ENCODE measurements at places on chromosomes 1 and 21.

DNA sequence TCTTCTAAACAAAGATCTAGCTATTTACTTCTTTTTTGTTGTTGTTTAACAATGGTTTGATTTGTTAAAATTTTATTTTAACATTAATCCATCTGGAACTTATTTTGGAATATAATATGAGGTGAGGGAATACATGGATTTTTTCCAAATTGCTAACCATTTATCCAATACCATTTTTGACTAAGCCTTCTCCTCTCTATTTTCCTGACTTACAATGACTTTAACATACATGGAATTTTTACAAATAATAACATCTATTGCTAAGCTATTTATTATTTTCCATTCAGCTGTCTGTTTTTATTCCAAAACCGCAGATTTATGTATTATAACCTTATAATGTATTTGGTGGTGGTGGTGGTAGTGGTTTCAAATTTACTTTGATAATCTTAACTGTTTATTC lies 420.3 kb upstream of the ADGRL2 start:
- DNase-seq = no peak

GRCh38 chr1:38784452-38785284 lies 74.9 kb downstream of the RRAGC start:
- DNase-seq = no peak

- peak; percentile 7 for DNase-seq
Measured at GRCh38 chr1:166975361-166976129, at the start of gene ILDR2. Gene ILDR2, minus strand, starts transcription at chr1:166975540. Its CDS starts 272 bp downstream, at chr1:166975268.

DNA sequence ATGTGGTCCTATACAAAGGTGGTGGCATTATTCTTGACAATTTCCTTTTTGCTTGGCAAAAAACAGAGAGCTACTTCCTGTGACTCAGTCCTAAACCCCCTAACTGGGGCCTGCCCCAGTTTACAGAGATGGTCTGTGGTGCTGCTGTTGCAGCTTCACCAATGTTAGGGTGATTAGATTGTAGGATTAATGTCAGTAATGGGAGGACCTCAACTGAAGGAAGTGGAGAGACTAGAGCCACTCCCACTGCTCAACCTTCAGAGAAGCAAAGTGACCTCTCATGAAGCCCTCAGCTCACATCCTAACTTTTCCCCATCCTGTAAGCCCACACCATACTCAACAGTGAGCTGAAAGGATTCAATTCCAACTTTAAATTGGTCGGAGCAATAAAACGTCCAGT lies 3.6 kb downstream of the S100A6 start:
- DNase-seq = no peak

DNA sequence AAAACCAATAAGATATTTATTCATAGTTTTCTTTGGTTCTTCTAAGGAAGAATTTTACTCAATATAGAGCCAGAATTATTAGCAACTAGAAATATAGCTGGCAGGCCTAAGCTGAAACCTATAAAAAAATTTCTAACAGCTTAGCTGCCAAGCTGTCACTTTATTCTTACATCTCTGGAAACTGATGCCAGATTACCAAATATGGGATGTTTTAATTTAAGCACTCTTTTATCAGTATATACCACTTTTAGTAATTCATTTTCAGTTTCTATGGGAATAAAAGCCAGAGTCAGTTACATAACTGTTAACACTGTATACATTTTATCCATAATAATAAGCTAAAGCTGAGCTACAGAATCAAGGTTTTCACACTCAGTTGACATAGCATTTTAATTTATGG lies 68.7 kb upstream of the MPC2 start:
- DNase-seq = no peak

DNA sequence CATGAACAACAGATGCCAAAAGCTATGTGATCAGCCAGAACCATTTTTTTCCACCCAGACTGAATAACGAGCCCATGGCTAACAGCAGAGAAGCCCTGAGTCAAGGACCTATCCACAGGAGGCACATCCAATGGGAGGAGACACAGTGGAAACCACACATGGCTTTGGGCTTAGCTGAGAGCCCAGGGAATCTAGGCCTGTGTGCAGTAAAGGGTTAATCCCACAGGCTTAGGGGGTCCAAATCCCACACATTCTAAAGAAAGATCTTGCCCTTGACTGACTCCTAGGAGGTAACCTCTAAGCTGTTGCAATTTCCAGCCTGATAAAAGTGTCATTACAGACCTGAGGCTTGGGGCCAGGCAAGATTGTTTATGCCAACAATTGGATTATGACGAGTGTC lies 194.5 kb downstream of the DSCAM start:
- no peak for DNase-seq

DNA sequence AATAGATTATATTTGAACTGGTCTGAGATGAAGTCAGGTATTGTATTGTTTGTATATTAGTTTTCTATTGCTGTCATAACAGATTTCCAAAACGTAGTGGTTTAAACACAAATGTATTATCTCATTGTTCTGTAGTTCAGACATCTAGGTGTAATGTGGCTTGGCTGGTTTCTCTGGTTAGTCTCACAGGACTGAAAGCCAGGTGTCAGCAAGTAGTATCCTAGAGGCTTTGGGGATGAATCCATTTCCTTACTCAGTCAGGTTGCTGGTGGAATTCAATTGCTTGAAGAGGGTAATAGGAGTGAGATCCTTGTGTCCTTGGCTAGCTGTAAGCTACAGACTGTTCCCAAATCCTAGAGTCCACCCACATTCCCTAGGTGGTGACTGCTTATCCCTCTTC lies 675.8 kb downstream of the NCAM2 start:
- DNase-seq = no peak

GRCh38 chr21:27129215-27129614 lies 162.3 kb upstream of the ADAMTS5 start:
- no peak for DNase-seq

GRCh38 chr1:84060781-84061180 lies 61.8 kb upstream of the TTLL7 start:
- no peak for DNase-seq

- no peak for DNase-seq
Measured at GRCh38 chr1:226548256-226549093, at the start of gene STUM. Gene STUM, plus strand, starts transcription at chr1:226548764. Its CDS starts 141 bp downstream, at chr1:226548905.

DNA sequence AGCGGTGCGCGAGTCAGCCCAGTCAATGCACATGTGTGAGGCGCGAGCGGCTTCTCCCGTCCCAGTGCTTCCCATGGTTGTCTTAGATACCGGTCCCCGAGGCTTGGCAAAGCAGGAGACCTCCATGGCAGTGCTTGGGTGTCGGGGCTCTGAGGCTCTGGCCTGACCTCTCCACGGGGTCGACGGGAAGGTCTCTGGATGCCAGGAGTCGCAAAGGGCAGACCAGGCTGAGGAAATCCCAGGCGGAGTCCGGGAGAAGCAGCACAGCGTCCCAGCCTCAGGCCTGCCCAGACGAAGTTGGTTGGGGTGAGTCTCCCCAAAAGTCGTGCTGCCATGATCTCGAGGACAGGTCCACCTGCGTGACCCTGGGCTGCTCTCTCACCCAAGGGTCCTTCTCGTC lies 3881.6 kb downstream of the SRGAP2C start:
- DNase-seq = no peak

DNA sequence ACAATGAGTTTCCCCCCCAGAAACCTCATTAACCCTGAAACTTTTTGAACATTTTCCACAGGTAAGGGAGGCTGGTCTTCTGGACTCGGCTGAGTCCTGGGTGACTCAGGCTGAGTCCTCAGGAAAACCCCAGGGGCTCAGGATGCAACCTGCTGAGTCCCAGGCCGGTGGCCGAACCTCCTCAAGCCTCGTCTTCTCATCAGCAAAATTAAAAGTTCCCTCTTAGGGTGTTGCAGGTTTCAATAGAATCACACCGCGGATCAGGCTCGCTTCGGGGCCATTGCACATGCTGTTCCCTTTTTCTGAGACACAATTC lies 35.0 kb upstream of the GRHL3 start:
- no peak for DNase-seq

DNA sequence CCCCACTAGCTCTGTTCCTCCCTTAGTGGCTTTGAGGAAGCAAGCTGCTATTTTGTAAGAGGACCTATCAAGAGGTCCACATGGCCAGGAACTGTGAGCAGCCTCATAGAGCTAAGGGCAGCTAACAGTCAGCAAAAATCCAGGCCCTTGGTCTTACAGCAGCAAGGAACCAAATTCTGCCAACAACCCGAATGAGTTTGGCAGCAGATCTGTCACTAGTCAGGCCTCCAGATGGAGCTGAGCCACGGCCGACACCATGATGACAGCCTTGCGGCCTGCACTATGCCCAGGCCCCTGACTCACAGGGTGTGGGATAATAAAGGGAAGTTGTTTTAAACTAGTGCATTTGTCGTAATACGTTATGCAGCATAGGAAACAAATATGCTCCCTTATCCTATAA lies 28.0 kb upstream of the H3-3A start:
- no peak for DNase-seq

Measured in stimulated activated CD8-positive, alpha-beta memory T cell treated with anti-CD3 and anti-CD28 coated beads, Interleukin-12 subunit alpha, Interleukin-12 subunit beta, amount 100 ng/mL, for 1 hour (primary cell).